ENCODE measurements at places on chromosomes 6 and 20.

DNA sequence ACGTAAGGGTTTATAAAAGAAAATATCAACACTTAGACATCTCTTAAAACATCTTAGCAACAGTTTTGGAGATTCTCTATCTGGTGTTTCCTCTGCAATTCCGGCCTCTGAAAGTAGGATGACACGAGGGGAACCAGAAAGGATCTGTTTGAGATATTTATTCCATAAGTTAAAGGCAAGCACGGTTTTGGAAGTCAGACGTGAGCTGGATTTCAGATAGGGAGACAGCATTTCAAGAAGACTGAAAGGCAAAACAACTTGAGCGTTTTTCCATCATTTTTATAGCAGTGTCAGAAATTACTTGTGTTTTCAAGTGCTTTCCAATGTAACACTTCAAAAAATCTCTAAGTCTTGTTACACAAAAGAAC lies 52.9 kb upstream of the BTN3A2 start:
- DNase-seq, result no peak

GRCh38 chr6:121999456-122000065 lies 399.9 kb upstream of the HSF2 start:
- DNase-seq, result no peak

DNA sequence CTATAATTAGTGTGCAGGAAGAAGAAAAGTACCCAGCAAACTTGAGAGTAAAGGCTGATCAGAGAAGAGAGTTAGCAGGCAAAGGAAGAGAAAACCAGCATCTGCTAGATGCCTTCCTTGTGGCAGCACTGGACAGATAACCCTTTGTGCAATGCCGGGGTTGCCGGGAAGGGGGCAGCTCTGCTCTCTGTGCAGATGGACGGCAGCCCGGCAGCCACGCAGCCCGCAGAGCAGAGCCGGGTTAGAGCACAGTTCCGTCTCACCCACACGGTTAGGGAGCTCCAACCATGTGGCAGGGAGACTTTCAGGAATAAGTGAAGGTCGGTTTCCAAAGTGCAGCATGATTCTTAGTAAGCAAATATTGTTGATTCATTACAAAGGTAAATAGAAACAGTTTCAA lies 80.0 kb upstream of the RPS6KA2 start:
- DNase-seq, result peak; percentile 30

GRCh38 chr6:26489996-26490964 lies 9.8 kb upstream of the BTN1A1 start:
- peak; percentile 37 for DNase-seq

GRCh38 chr6:40425192-40425919 lies 161.8 kb downstream of the LRFN2 start:
- DNase-seq, result no peak

- no peak for DNase-seq
These were observed 223.8 kb upstream of the ECI2 start for GRCh38 chr6:4359108-4359730.

GRCh38 chr6:122653094-122653493 lies 42.9 kb downstream of the PKIB start:
- DNase-seq, result no peak

DNA sequence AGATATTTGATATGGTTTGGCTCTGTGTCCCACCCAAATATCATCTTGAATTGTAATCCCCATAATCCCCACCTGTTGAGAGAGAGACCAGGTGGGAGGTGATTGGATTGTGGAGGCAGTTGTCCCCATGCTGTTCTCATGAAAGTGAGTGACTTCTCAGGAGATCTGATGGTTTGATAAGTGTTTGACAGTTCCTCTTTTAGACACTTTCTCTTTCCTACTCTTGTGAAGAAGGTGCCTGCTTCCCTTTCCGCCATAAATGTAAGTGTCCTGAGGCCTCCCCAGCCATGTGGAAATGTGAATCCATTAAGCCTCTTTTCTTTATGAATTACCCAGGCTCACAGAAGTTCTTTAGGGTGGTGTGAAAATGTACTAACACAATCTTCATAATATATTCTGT lies 1404.0 kb upstream of the ADGRB3 start:
- no peak for DNase-seq

DNA sequence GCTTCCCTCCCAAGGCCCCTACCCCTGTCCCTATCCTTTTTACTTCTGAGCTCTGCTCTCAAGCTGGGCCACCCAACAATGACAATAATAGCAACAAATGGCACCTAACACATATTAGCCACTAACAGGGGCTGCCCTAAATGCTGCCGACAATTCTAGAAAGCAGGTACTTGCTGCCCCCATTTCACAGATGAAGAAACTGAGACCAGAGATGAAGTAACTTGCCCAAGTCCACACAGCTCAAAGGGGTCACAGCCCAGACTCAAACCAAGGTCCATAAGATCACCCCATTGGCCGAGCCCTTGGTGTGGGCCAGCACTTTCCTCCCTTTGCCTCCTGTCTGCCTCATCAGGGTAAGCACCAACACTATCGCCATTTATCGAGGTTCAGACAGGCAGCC lies 12.0 kb downstream of the BNIP5 start:
- no peak for DNase-seq

GRCh38 chr20:47220161-47220582 lies 136.3 kb downstream of the ZMYND8 start:
- peak; percentile 64 for DNase-seq

DNA sequence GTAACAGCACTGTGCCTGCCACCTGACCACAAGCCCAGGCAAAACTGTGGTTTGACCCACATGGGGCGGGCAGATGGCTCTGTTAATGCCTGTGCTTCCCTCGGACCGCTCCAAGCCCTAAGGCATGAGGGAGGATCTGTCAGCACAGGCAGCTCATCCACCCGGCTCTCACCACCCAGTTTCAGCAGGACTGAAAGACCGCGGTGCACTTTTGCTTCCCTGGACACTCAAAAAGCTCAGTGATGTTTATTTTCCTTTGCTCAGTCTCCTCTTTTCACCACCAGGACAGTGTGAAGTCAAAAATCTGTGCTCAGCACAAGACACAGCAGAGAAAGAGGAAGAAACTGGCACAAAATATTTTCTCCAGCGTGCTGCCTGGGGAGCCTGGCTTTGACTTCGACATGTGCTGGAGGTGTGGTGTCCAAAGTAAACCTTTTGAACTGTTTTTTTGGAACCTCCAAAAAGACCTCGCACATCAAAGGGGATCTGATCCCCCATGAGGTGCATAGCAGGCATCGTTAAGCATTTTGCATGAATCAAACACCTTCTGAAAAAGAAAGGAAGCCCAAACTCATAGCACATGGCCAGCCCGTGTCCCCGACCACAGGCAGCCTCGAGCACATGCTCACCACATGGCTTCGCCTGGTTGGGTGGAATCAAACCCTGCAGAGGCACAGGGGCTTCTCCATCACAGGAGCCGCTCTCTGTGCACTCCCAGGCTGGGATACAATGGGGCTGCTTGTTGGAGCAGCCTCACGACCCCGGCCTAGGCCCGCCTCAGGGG lies 441.7 kb upstream of the JARID2 start:
- no peak for DNase-seq

GRCh38 chr6:90605749-90606340 lies 19.0 kb upstream of the MAP3K7 start:
- no peak for DNase-seq

DNA sequence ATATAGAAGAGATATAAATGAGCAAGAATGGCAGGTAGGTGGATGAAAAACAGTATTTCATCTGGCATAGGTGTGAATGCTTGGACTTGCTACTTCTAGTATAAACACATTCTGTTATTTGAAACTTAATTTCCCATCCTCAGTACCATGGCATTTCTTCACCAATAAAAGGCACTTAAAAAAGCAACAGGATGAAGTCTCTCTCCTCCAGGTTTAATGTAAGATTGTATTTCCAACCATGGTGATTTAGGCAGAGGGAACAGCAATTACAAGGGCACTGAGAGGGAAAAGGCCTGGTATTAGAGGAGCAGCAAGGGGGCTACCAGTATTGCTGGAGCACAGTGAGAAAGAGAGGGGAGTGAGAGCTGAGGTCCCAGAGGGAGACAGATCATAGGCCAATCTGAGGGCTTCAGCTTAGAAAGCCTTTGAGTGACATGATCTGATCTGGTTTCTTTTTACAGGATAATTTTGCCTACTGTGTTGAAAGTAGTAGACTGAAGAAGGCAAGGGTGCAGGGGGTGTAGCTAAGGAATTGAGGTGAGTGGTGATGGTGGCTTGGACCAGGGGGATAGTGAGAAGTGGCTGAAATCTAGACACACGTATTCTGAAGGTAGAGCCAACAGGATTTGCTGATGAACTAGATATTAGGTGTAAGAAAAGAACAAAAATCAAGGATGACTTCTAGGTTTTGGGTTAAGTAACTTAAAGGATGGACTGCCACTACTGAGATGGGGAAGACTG lies 67.8 kb upstream of the SMIM29 start:
- no peak for DNase-seq

GRCh38 chr6:121867095-121867494 lies 431.6 kb downstream of the GJA1 start:
- DNase-seq, result no peak

DNA sequence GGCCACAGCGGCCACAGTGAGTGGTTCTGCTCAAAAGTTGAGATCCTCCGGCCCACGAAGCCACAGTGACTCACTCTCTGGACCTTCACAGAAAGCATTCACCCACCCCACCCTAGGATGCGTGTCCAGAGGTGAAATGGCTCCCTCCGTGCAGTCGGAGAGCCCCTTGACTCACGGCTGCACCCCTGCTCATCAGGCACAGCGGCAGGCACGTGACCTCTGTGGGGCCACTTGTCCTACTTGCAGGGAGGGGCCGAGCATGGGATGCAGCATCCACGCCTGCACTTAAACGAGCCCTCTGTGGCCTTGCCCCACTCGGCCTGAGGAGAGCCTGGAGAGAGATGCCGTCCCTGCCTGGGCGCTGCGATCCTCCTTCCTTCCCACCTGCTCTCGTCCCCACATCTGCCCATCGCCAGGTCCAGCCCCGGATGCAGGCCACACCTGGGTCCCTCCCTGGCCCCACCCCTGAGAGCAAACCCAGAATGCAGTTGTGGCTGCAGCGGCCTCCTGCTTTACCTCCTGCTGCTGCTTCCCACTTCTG lies 28.7 kb downstream of the NTSR1 start:
- DNase-seq, result no peak

DNA sequence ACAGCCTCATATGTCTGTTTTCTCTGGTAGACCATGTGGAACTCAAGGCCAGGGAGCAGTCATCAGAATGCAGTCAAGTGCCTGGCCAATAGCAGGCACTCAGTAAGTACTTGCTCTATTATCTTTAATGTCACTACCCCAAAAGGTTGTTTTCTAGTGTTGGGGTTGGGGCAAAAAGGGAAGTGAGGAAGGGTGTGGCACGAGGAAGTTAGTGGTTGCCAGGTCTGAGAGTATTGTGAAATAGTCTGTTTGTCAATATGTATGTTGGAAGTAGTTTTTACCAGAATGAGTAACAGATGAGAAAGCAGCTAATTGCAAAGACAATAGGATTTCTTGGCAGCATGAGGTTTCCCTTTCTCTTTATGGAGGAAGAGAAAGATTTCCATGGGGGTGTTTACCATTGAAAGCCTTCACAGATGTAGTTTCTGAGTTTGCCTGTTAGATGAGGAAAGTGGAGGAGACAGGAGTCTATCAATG lies 59.5 kb upstream of the ARMH2 start:
- DNase-seq, result peak; percentile 77

DNA sequence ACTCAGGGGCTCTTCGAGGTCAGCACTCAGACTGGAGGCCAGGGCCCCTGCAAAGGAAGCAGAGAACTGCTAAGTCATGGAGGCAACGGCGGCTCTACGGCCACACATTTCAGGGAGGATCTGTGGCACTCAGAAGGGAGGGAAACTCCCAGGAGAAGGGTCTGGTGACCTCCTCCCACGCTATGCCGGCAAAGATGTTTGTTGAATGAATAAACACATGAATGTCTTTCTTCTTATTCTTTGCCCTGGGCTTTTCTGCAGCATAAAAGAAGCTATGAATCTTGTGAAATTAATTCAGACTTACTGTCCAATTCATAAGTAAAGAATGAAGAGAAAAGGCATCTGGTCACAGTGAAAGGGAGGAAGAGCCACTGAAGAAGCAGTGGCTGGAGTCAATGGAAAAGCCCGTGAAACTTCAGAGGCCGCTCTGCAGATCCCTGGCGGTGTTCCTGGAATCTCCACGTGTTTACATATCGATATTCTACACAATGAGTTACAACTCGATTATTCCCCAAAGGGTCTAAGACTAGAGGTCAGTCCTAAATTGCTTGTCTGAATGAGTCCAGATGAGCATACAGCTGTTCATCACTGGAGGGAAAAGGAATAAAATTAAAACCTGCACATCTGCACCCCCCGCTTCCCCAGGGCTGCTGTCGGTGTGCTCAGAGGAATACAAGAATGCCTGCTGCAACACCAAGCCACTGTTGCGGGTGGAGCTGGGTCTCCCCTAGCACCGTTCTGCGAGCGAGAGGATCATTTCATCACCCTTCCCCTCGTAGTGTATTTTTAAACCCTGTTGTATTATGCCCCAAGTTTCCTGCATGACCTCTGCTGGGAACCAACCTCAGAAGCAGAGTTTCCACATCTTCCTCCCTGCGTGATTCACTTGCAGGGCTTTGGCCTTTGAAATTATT lies 25.6 kb downstream of the INSM1 start:
- DNase-seq, result no peak

GRCh38 chr6:11433860-11434259 lies 103.7 kb upstream of the TMEM170B start:
- no peak for DNase-seq

GRCh38 chr20:6718662-6719368 lies 48.7 kb upstream of the BMP2 start:
- no peak for DNase-seq

- no peak for DNase-seq
These were observed 1.6 kb upstream of the QKI start for GRCh38 chr6:163412801-163413344.

- DNase-seq, result no peak
These were observed 3.5 kb upstream of the OCSTAMP start for GRCh38 chr20:46553926-46554325.

DNA sequence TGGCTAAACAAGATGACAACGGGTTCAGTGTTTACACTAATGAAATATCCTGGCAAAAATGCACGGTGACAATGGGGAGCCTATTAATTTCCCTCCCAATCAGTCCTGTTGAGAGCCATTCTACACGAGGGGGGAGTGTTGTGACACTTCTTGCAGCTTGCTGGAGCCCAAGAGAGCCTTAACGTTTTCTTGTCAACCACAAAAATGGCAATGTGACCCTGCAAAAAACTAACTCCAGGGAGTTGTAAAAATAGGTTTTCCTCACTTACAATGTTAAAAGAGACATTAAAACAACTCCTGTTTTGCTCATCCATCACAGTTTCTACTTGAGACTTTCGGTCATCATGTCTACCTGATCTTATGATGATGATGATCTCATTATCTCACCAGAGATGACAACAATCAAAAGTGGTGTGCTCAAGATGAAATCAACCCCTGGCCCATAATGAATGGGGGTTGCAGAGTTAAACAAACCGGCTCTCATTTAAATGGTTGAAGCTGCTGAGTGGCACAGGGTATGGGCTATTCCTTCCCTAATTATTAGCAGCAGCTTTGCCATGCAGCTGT lies 57.9 kb downstream of the GJA10 start:
- DNase-seq, result peak; percentile 82

DNA sequence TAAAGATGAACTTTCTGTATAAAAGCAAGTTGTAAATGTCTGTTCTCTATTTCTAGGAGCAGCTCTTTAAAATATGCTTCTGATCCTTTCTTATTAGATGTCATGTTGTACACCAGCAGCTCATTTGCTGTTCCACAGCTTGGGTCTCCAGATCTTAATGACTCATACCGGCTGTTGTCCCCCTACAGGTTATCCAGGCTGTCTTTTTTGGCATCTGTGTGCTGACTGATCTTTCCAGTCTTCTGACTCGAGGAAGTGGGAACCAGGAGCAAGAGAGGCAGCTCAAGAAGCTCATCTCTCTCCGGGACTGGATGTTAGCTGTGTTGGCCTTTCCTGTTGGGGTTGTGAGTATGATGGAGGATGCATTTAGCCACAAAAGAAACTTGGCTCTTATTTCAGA lies 76.0 kb downstream of the AIG1 start:
- DNase-seq, result no peak

GRCh38 chr20:57589728-57590484 lies 29.0 kb downstream of the PCK1 start:
- no peak for DNase-seq

Data from activated CD4-positive, alpha-beta T cell treated with anti-CD3 and anti-CD28 coated beads, Interleukin-2, Interleukin-6, amounts not matched to agents 100 ng/mL and 50 ng/mL, durations not matched to agents 16 hours and 8 hours (primary cell).